ENCODE measurements at places on chromosomes 5 and 9. TPM values are rescaled to one million over a fixed set of nuclear protein-coding genes. Genes with fewer than 3 reads are reported as not detected.

DNA sequence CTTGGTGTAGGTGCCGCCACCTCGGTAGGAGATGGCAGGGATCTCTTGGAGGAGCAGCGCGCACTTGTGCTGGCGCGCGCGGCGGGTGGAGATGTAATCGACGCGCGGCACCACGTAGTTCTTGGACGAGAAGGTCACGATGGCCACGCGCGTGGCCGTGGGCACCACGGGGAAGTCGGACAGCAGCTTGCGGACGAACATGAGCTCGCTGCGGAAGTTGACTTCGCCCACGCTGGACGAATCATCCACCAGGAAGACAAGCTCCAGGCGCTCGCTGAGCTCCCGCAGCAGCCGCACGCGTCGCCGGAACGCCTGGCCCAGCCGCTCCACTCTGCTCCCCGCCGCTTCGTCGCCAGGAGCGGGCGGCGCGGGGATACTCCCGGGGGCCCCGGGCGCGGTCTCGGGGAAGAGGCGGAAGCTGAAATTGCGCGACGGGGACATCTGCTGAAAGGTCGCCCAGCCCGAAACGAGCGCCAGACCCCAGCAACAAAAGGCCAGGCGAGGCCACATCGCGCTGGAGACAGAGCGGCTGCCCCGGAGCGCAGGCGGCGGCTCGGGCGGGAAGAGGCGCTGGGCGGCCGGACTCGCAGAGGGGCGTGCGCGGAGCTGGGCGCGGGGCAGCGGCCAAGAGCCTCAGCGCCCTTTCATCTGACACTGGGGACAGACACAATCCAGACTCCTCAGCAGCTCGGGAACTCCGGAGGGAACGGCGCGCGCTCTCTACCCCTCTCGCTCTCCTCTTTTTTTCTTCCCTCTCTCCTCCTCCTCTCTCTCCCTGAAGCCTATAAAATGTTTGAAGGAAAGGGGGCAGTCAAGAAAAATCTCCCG is at the start of gene SVEP1:
SVEP1 (minus strand) TSS at position 708 of the 828 bp plus-strand sequence; CDS start at position 510, 198 bp downstream.
- H3K27me3 ChIP-seq = peaks cover 2% of the 10 kb centered on the region
- H3K27ac ChIP-seq = peak within 1 kb of the TSS; percentile 34
- H3K36me3 ChIP-seq = no peaks in the 10 kb centered on the region
- peak; percentile 77 for DNase-seq
- H3K4me3 ChIP-seq = peak within 1 kb of the TSS; percentile 37
- no peaks in the 10 kb centered on the region for H3K4me1 ChIP-seq

DNA sequence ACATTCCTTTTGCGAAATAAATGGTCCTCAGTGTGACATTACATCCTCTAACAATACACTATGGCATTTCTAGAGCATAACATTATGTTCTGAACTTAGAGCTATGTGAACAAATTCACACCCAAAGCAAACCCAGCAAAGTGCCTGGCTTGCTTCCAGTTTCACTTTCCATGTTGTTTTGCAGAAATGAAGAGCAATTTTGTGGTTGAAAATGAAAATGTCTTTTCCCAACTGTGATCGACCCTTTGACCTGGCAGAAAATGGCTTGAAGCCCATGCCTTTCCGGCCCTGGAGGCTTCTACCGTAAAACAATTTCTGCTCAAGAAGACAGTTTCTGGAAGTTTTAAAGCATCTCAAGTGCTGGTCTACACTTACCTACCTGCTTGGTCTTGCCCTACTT is 344.7 kb upstream of the RGMB start:
- no peak overlapping the region for H3K4me3 ChIP-seq
- H3K36me3 ChIP-seq = no peaks in the 10 kb centered on the region
- peaks cover 4% of the 10 kb centered on the region for H3K4me1 ChIP-seq
- no peak overlapping the region for H3K27ac ChIP-seq
- no peaks in the 10 kb centered on the region for H3K27me3 ChIP-seq

GRCh38 chr9:5735072-5735471 is 97.8 kb downstream of the ERMP1 start:
- DNase-seq = no peak
- H3K27me3 ChIP-seq = no peaks in the 10 kb centered on the region
- H3K27ac ChIP-seq = no peak overlapping the region

- peak overlapping the region; percentile 59 for H3K27ac ChIP-seq
- no peak for DNase-seq
- H3K4me3 ChIP-seq = no peak overlapping the region
- H3K27me3 ChIP-seq = no peaks in the 10 kb centered on the region
- H3K36me3 ChIP-seq = no peaks in the 10 kb centered on the region
Measured at GRCh38 chr9:70477907-70478480, 63.5 kb upstream of the KLF9 start.

DNA sequence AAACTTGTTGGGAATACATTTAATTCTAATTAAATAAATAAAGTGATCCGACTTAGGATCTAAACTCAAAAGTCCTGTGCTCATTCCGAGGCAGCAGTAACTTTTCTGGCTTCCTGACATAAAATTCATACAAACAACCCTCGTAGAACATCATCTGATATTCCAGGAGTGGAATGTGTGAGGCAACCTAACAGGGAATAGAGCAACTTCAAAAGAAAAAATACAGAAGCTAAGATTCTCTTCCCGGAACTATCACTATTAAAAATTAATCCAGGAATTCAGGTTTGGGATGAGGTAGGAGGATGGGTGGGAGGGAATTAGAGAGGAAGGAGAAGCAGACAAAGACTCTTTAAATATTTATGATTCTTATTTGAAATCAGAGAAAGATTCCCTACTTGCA is 32.9 kb upstream of the TRIO start:
- no peaks in the 10 kb centered on the region for H3K27me3 ChIP-seq
- no peaks in the 10 kb centered on the region for H3K4me1 ChIP-seq
- H3K36me3 ChIP-seq = no peaks in the 10 kb centered on the region
- H3K4me3 ChIP-seq = no peak overlapping the region
- no peak for DNase-seq

- no peaks in the 10 kb centered on the region for H3K36me3 ChIP-seq
- no peak overlapping the region for H3K4me3 ChIP-seq
- peak overlapping the region; percentile 66 for H3K27ac ChIP-seq
- no peaks in the 10 kb centered on the region for H3K27me3 ChIP-seq
Measured at GRCh38 chr5:173764332-173765028, 123.7 kb upstream of the CPEB4 start.

GRCh38 chr9:130235558-130236435 is 29.8 kb upstream of the HMCN2 start:
- no peaks in the 10 kb centered on the region for H3K27me3 ChIP-seq
- H3K4me1 ChIP-seq = no peaks in the 10 kb centered on the region
- H3K27ac ChIP-seq = no peak overlapping the region
- H3K36me3 ChIP-seq = no peaks in the 10 kb centered on the region
- no peak overlapping the region for H3K4me3 ChIP-seq

DNA sequence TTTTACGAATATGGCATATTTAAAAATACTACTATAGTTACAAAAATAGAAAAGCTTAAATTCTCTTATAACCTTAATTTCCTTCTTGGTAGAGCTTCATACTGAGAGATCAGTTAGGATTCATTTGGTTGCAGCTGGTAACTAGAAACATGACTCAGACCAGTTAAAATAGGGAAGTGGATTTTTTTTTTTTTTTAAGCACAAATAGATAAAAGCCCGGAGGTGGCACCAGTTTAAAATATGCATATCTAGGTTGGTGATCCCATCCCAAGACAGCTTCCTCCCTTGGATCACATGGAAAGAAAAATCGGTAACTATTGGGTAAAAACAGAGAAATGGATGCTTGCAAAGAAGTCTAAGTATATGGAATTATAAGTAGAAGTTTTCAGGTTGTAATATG is 1634.3 kb downstream of the MAT2B start:
- no peaks in the 10 kb centered on the region for H3K27me3 ChIP-seq
- no peaks in the 10 kb centered on the region for H3K4me1 ChIP-seq
- H3K4me3 ChIP-seq = no peak overlapping the region
- no peak for DNase-seq
- no peak overlapping the region for H3K27ac ChIP-seq

GRCh38 chr9:134384811-134385479 is 58.7 kb downstream of the RXRA start:
- peaks cover 58% of the 10 kb centered on the region for H3K4me1 ChIP-seq
- H3K4me3 ChIP-seq = no peak overlapping the region
- peak overlapping the region; percentile 23 for H3K27ac ChIP-seq
- no peaks in the 10 kb centered on the region for H3K36me3 ChIP-seq

- H3K27me3 ChIP-seq = no peaks in the 10 kb centered on the region
- no peak overlapping the region for H3K27ac ChIP-seq
- peak; percentile 38 for DNase-seq
- peaks cover 4% of the 10 kb centered on the region for H3K4me1 ChIP-seq
- H3K36me3 ChIP-seq = no peaks in the 10 kb centered on the region
Measured at GRCh38 chr5:74595143-74595925, 45.2 kb downstream of the ENC1 start.

DNA sequence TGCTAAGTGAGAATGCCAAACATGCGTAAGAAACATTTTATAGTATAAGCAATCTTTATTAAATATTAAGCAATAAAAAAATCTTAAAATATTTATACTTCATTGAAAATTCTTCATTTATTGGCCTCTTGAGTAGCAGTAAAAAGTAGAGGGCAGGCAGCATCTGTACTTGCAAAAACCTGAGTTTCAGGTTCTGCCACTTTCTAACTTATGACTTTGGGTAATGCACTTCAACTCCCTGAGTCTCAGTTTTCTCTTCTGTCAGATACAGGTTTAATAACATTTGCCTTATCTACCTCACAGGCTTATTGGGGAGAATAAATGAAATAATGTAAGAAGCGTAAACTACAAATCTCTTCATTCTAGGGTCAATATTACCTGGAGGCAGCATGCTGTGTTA is 19.8 kb upstream of the MCTP1 start:
- peak; percentile 34 for DNase-seq
- H3K36me3 ChIP-seq = no peaks in the 10 kb centered on the region
- H3K27me3 ChIP-seq = no peaks in the 10 kb centered on the region
- no peak overlapping the region for H3K27ac ChIP-seq
- H3K4me3 ChIP-seq = no peak overlapping the region
- H3K4me1 ChIP-seq = no peaks in the 10 kb centered on the region

DNA sequence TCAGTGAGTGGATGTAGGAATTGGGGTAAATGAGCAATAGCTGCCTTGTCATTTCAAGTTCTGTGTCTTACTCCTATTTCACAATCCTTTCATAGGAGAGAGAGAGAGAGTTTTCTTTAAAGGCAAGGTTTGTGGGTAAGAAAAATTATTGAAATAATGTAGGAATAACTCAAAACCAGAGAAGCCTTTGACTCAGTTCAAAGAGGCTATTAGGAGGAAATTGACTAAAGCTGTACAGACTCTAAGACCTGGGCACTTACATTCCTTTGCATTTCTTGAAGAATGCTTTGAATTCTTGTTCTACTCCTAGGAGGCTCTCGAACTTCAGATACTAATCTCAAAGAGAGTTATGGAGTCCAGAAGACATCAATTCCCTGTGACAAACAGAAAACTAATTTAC is 257.1 kb downstream of the FBXL7 start:
- no peak overlapping the region for H3K4me3 ChIP-seq
- H3K36me3 ChIP-seq = no peaks in the 10 kb centered on the region
- H3K27me3 ChIP-seq = no peaks in the 10 kb centered on the region
- H3K27ac ChIP-seq = no peak overlapping the region
- no peaks in the 10 kb centered on the region for H3K4me1 ChIP-seq
- DNase-seq = peak; percentile 43

GRCh38 chr5:142769251-142769792 is 855 bp upstream of the ARHGAP26 start:
- peaks cover 12% of the 10 kb centered on the region for H3K4me1 ChIP-seq
- peak overlapping the region; percentile 73 for H3K27ac ChIP-seq
- peaks cover 16% of the 10 kb centered on the region for H3K27me3 ChIP-seq

GRCh38 chr9:4259489-4259888 is 40.4 kb downstream of the GLIS3 start:
- no peak overlapping the region for H3K4me3 ChIP-seq
- no peaks in the 10 kb centered on the region for H3K36me3 ChIP-seq
- no peak overlapping the region for H3K27ac ChIP-seq
- no peaks in the 10 kb centered on the region for H3K27me3 ChIP-seq
- no peaks in the 10 kb centered on the region for H3K4me1 ChIP-seq

GRCh38 chr5:102856389-102856777 is 101.3 kb downstream of the PAM start:
- no peak for DNase-seq
- no peak overlapping the region for H3K27ac ChIP-seq
- no peaks in the 10 kb centered on the region for H3K27me3 ChIP-seq
- no peaks in the 10 kb centered on the region for H3K4me1 ChIP-seq
- no peak overlapping the region for H3K4me3 ChIP-seq

GRCh38 chr5:125377141-125377540 is 630.7 kb upstream of the ZNF608 start:
- H3K36me3 ChIP-seq = no peaks in the 10 kb centered on the region
- H3K4me3 ChIP-seq = no peak overlapping the region
- DNase-seq = no peak
- no peak overlapping the region for H3K27ac ChIP-seq
- no peaks in the 10 kb centered on the region for H3K27me3 ChIP-seq
- no peaks in the 10 kb centered on the region for H3K4me1 ChIP-seq

Gene FOXD4L3
- 0.21 TPM for total RNA-seq

Gene PCDHGB6
- total RNA-seq = 11.6 TPM

Gene FAT2
- total RNA-seq = 0.57 TPM

Gene OSMR
- total RNA-seq = 51.7 TPM

Gene LCN1
- total RNA-seq = not detected

Gene RETREG1
- 19.5 TPM for total RNA-seq
